ENCODE measurements at places on chromosomes 4 and X. TPM values are rescaled to one million over a fixed set of nuclear protein-coding genes. Genes with fewer than 3 reads are reported as not detected.

Gene RHOXF1
- 0.22 TPM for polyA plus RNA-seq

Gene GYPB
- 1.8 TPM for polyA plus RNA-seq

- DNase-seq = no peak
Observed at GRCh38 chr4:55612341-55612740, 20.3 kb upstream of the PDCL2 start.

Gene KLB
- polyA plus RNA-seq = 0.21 TPM

Gene EGF
- polyA plus RNA-seq = 2.9 TPM

DNA sequence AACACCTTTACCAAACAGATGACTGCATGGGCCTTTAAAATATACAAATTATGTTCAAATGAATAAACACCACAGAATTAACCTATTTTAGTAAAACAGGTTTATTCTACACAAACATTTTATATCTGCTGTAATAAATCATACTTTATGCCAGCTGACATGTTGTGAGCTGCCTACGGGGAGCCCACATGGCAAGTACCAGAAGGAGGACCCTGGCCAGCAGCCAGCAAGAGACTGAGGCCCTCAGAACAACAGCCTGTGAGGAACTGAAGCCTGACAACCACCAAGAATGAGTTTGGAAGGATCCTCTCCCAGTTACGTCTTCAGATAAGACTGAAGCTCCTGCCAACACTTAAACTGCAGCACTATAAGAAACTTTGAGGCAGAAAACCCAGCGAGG lies 377.0 kb downstream of the PDGFC start:
- DNase-seq = no peak

Gene UPF3B
- polyA plus RNA-seq = 32.7 TPM

DNA sequence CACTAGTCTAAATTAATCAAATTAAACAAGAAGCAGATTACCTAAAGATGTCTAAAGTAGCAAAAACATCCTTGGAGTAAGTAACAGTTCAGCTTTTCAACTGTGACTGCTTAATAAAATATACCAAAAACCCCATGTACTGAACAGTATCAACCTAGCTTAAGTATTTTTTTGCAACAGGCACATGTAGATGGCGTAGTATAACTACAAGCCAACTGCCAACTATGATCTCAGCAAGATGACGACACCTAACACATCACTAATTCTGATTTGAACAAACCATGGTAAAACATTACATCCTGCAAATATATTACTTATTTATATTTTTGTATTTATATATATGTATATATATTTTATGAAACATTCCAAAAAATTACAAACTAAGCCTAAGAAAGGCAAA lies 24.5 kb downstream of the DHX15 start:
- no peak for DNase-seq

Gene RIPPLY1
- polyA plus RNA-seq = 3.7 TPM

DNA sequence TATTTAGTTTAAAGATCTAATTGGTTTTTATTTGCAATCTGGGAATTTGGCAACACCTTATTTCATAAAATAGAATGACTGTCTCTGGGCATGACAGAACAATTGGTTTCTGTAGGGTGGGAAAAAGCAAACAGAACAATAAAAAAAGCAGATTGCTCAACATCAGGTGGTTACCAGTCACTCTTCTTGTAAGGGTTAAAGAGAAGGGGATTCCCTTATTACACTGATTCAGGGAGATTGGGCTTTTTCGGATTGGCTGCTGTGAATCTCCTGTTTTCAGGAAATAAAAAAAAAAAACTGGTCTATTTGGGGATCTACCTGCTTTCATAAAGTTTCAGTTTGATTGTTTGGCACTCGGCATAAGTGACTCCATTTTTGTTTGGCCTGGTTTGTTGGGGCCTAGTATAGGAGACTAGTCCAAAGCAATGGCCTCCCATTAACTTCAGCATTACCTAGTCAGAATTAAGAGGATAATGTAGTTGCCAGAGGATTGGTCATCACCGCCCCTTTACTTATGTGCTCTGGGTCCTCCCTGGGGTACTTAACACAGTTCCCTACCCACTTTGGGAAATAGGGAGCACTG lies 380.5 kb downstream of the IDS start:
- no peak for DNase-seq

Gene NR3C2
- 18.0 TPM for polyA plus RNA-seq

DNA sequence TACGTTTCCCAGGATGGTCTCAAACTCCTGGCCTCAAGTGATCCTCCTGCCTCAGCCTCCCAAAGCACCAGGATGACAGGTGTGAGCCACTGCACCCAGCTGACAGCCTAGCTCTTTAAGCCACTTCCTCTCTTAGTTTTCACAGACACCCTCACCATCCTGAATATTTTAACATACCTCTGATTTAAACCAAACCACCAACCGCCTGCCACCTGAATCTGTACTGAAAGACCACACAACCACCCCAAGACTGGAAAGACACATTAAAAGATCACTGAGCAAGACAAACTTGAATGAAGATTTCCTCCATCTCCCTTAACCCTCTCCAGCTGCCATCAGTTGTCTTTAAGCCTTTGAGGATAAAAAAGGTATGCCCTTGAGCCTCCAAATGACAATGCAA lies 110.6 kb downstream of the SH3KBP1 start:
- DNase-seq = no peak

GRCh38 chr4:146916479-146917076 lies 29.1 kb downstream of the TTC29 start:
- DNase-seq = peak; percentile 21

- no peak for DNase-seq
Observed at GRCh38 chr4:15237648-15238230, 190.1 kb upstream of the C1QTNF7 start.

DNA sequence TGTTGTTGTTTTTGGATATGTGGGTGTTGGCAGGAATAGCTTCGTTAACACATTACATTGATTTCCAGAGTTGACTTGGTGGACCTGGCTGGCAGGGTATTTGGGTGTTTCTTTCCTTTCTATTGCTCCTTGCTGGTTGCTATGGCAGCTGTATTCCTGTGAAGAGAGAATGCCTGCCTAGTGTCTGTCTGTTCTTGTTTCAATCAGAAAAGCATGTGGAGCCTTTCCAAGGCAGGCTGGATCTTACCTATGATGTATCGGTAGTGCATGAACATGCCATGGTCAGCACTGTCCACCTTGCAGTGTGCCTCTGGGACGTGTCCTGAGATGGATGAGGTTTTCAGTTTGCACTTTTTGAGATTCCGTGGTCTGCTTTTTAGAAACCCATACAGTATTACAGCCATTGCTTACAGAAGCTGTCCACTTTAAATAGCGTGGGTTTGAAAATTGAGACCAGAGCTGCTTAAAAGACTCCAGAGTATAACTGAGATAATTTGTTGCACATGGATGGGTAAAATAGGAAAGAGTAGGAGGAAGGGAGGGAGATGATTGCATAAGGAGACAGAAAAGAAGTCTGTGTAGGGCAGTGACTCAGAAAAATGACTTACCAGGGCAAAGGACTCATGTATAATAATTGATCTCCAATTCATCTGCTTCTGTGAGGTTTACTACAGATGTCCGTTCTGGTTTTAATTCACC lies 20.0 kb upstream of the AADAT start:
- no peak for DNase-seq

- no peak for DNase-seq
Observed at GRCh38 chr4:173153445-173153844, 15.2 kb upstream of the GALNT7 start.

Gene NEIL3
- polyA plus RNA-seq = 6.9 TPM

- DNase-seq = no peak
Observed at GRCh38 chr4:73311428-73311827, 52.8 kb upstream of the ANKRD17 start.

DNA sequence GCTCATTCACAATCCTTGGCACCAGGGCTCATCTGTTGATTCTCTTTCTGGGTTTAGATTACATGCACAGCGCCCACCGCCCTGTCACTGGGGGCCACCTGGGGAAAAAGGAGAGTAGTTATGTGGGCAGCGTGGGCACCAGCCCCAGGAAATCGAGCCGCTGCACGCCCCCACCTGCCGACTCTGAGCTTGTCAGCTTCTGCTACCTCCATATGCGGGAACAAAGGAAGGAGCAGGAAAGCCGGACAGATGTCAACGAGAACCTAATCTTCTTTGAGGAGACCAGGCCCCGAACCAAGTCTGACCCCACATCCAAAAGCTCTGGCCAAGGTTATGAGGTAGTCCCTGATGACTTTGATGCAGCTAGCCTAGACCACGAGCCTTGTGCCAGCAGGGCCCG lies 31.0 kb upstream of the PRPS1 start:
- DNase-seq = no peak

DNA sequence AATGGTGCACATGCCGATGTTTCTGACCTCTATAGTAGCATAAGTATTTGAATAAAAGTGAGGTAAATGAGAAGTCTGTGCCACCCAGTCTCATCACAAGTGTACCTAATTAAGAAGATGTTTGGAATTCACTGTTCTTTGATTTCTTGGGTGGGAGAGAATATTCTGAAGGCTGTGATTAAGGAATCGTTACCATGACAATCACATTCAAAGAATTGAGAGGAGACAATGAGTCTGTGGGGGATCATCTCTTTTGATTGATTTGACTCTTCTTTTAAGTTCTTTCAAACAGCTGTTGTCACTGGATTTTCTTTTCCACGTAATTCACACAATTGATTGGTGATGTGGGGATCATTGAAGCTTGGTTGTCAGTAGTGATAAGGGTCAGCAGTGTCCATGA lies 18.1 kb downstream of the FHL1 start:
- no peak for DNase-seq
